Activated effector memory CD4-positive, alpha-beta T cell treated with Interleukin-2 at 50 U/mL for 16 hours (primary cell): ENCODE measurements at places on chromosomes 2 and 18.

DNA sequence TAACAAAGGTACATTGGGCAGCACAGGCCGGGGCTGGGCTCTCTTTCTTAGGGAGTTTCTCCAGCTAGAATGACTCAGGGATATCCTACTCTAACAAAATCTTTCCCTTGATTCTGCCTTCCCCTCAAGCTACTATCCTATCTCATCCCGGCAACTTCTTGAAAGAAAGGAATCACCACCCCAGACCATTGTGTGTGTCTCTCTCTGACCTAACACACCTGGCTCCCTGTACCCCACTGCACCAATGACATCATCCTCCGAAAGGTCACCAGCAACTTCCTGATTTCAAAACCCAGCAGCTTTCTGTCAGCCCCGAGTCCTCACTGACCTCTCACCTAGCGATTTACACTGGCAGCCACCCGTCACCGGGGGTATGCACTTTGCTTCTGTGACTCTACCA is 72.1 kb upstream of the MAP4K4 start:
- DNase-seq = no peak

DNA sequence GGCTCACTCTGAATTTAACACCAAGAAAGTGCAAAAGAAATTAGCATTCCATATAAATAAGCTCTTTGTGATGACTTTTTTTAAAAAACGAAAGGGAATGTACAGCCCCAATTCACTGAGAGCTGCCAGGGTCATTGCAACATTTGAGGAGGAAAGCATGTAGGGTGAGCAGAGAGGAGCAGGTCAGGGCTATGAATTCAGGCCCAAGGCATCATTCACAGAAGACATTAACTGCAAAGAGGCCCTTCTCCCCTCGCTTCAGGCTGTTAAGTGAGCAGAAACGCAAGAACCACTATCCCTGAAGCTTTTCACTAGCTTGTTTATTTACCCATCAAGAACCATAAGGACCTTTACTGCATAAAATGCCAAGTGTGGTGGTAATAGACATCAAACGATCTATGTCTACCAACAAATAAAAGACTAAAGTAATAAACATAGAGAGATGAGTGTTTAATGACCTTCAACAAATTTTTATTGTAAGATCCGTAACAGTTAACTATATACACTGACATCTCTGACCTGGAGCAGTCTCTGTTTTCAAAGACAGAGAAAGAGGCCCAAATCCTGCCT is 333.1 kb upstream of the HNRNPA3 start:
- DNase-seq = no peak

- DNase-seq = no peak
Measured at GRCh38 chr2:24449344-24449743, 41.7 kb upstream of the NCOA1 start.

DNA sequence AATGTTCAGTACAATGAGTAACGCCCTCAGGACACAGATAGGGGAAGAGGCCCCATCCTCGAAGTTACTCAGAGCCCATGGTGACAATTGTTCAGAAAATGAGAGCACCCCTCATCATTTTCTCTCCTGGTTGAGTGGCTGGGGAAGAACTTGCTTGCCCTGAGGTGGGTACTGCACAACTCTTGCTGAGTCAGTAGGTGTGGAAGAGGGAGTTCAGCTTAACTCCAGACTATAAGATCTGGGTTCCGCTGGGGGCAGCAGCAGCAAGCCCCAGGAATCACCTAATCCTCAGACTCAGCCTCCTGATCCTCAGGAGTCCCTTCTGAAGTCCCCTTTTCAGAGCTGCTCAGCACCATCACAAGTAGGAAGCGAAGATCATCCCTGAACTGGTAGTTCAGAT is 123.7 kb downstream of the PIEZO2 start:
- DNase-seq = no peak

DNA sequence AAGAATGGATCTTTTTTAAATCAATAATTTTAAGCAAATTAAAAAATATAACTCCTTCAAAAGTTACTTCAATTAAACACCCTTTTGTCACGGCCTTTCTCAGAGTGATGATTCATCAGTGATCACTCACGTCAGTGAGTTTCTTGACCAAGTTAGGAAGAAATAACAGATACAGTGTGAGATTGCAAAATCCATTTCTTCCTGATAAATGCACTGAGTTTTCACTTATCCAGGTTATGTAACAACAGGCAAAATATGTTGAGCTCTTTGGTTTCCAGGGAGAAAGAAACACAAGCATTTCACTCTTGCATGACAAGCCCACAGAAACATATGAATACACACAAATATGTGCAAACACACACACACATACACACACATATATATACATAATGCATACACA is 195.9 kb upstream of the CYRIA start:
- no peak for DNase-seq

DNA sequence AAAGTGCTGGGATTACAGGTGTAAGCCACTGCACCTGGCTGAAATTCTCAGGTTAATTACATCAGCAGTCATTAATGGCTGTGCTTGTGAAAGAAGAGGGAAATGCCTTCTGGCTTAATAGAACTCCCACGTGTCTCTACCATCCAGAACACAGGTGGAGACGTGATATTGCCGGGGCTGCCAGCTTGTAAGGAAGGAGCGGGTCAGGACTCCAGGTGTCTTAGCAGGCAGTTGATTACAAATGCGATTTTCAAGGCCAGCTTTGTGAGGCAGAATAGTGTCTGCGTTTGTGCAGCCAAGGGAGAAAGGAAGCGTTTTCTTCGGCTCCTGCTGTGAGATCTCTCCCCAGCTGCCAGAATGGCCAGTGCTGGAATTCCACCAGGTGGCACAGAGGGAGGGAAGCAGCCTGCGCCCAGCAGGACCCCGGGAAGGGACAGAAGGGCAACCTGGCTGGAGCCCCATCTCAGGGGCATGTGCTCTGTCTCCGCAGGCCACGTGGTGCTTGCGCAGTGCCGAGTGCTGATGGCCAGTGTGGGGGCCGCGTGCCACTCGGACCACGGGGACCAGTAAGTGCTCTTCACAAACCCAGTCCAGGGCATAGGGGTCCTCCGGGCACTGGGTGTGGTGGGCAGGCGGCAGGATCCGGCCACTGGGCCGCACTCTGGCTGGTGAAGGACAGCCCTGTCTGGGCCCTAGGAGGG is 3.7 kb upstream of the ESPNL start:
- no peak for DNase-seq

GRCh38 chr2:43459446-43460173 is 136.2 kb downstream of the THADA start:
- DNase-seq = no peak

GRCh38 chr2:237254911-237255578 is 158.9 kb downstream of the COL6A3 start:
- DNase-seq = no peak

DNA sequence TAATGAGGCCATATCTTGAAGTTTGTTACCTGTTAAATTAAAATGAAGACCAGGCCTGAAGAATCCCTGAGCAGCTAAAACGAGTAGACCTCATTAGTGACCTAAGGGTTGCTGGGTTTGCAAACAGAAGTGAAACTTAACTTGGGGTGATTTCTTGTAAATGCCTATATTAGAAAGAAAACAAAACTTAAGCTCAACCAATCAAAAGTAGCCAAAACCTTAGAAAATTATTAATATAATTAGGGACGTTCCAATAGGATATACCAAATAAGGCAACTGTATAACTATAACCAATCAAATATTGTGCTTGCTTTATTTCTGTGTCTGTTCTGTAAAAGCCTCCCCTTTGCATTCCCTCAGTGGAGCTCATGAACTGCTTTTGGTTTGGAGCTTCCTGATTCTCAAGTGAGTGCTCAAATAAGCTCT is 137.9 kb upstream of the VRK2 start:
- DNase-seq = no peak

DNA sequence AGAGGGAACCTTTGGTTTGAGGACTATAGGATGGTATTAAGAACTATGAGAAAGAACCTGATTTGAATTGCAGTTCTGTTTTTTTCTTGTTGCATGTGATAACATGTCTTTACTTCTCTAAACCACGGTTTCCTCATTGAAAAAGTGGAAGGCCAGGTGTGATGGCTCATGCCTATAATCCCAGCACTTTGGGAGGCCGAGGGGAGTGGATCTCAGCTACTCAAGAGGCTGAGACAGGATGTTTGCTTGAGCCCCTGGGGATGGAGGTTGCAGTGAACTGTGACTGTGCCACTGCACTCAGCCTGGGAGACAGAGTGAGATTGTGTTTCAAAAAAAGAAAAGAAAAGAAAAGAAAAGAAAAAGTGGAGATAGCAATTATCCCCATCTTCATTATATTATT is 32.3 kb downstream of the SCN9A start:
- DNase-seq = no peak

DNA sequence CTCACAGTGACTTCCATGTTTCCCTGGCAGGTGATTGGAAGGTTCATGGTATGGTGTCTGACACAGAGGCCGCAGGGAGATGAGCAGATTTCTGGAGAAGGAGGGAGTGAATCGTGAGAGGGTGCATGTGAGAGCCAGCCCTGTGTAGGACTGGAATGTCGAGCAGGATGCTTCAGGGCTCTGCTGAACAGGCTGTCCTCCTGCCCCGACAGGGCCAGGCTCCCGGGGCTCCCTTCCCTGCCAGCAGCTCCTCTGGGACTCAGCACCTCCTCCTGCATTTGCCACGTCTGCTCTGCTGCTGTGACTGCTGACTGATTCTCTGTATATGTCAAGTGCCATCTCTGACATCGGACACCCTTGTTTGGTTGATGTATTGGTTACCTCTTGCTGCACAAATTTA is 38.5 kb upstream of the INHBB start:
- DNase-seq = no peak

GRCh38 chr2:100484390-100484789 is 14.1 kb downstream of the NMS start:
- no peak for DNase-seq

DNA sequence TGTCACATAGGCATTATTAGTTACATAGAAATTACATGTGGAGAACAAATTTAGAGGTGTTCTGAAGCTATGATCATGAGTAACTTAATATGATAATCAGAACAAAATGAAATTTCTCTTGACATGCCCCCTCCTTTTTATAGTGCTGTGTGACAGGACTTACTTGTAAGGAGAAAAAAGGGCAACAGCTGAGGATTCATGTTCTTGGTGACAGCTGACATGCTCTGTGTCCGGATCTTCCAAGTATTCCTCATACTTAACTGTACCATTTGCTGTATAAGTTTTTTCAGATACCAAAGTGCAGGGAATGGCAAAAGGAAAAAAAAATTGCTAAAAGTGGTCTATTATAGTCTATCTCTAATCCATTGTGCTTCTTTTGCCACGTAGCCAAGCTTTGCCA is 3.5 kb upstream of the MYL1 start:
- DNase-seq = no peak

GRCh38 chr2:233501198-233502076 is 65.1 kb downstream of the USP40 start:
- DNase-seq = no peak

- DNase-seq = no peak
Measured at GRCh38 chr2:225994748-225995405, 595.4 kb downstream of the NYAP2 start.

GRCh38 chr2:177078855-177079254 is 133.7 kb upstream of the HNRNPA3 start:
- DNase-seq = no peak

GRCh38 chr2:168851674-168852320 is 38.4 kb downstream of the SPC25 start:
- no peak for DNase-seq

GRCh38 chr2:217612920-217613319 is 389.9 kb downstream of the TNS1 start:
- no peak for DNase-seq

GRCh38 chr2:180890781-180891180 is 89.6 kb upstream of the UBE2E3 start:
- no peak for DNase-seq

GRCh38 chr2:190984595-190984994 is 29.4 kb downstream of the STAT1 start:
- DNase-seq = no peak

GRCh38 chr18:13984080-13984479 is 68.7 kb upstream of the MC2R start:
- DNase-seq = no peak

DNA sequence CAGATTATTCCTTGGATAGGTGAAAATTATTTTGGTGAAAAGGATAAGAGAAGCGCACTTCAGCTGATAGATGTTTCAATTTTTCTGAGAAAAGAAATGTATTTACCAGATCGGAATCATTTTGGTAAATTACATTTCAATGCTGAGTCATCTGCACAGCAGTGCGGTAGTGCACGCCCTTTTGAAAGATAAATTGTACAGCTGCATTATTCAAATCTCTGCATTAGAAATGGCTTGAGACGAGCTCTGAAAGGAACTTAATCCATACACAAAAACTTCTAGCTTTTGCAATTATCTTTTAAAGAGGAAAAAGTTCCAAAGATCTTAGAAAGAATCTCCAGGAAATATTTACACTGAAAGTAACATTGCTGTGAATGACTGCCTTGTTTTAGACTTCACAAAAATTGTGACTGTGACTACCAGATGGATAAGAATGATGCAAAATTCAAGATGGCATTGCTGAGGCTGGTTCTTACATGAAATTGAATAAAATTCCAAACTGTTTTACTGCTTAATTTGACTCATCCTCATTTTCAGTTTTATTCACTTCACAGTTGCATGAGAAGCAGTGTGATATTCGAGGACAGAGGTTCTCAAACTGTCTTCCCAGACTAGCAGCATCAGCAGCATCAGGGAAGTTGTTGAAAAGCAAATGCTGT is 161.7 kb downstream of the RND3 start:
- no peak for DNase-seq

DNA sequence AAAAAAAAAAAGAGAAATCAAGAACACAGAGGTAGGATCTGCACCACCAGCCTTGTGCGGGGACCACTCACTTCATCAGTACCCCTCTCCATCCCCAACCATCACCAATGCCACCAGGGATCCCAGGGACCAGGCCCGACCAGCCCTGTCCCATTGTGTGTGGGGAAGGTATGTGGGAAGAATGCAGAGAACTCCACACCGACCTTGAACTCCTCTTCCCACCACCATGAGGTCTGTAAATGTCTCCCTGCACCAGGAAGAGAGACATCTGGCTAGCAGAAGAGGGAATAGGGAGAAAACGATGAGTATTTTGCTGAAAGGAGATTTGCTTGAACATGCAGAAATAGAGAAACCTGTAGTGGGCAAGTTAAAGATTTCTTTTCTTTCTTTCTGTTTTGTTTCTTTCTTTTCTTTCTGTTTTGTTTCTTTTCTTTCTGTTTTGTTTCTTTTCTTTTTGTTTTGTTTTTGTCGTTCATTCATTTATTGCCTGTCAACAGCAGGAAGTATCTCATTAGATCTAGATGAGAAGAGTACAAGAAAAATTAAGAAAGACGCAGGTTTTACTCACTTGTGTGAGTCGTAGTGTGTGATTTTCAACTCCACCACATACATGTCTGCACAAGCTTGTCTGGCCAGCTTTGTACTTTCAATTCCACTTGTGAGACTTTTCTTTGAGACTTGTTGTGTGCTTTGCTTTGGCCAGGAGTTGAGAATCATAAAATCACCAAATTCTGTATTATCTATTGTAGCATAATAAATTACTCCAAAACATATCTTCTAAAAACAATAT is 179.8 kb upstream of the HAAO start:
- DNase-seq = no peak

DNA sequence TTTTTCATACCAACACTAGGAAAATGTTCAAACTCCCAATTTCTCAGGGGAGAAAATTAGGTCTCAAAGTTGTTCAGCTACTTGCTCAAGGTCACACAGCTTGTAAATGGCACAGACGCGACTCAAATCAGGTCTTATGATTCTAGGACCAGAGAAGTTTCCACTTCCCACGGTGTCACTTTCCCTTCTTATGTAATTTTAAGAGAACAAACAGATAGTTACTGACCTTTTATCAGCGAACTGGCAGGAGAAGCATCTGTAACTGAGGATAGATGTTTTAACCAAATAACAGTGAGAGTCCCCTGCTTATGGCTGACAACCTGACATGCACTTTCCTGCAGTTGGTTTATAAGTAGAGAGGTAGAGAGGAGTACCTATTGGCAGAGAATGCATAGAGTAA is 2.1 kb upstream of the KCNJ3 start:
- no peak for DNase-seq
